ENCODE measurements at places on chromosomes 11 and 22. TPM values are rescaled to one million over a fixed set of nuclear protein-coding genes. Genes with fewer than 3 reads are reported as not detected.

GRCh38 chr11:93935826-93936225, 85.3 kb upstream of the HEPHL1 start:
- DNase-seq: no peak

Gene KCNK7
- under 0.01 TPM for total RNA-seq

Gene BAIAP2L2
- under 0.01 TPM for total RNA-seq

- no peak for DNase-seq
Observed at GRCh38 chr22:28899199-28899853, 16.0 kb downstream of the ZNRF3 start.

Gene IL18
- total RNA-seq: not detected
